CD4-positive, alpha-beta memory T cell (primary cell): ENCODE measurements at places on chromosomes 11 and 22. TPM values are rescaled to one million over a fixed set of nuclear protein-coding genes. Genes with fewer than 3 reads are reported as not detected.

DNA sequence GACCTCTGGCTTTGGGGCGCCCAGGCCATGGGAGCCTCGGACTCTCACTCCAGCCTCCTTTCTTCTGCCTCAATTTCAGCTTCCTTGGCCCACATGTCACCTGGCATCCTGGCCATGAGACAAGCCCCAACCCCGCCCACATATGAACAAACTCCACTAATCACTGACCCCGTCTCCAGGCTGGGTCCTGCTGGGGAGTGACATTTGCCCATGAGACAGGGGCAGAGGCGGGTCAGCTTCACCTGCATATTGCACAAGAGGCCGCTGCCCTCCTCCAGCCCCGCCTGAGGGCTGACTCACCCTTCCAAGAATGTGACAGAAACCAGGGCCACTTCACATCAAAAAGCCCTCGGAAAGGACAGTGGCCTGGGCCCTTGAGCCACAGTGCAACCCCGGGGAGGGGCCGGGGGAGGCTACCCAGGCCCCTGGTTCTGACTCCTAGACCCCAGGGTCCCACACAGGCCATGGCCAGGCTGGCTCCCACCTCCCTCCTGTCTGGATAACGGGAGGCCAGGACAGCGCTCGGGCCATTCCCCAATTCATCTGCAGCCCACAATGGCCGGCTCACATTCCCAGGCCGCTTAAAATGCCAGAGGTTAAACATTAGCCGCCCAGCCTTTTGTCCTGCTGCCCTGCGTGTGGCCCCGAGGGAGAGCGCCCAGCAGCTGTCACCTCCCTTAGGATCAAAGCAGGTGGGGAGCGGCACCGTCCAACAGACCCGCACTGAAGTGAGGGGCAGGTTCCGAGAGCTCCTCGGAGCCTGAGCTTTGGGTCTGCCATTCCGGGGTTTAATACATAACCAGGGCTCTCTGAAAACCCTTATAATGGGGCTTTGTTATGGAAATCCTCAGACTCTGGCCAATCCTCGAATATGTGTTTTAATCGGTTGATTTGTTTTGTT, 42.3 kb downstream of the TRMU start:
- peaks cover 16% of the 10 kb centered on the region for H3K4me1 ChIP-seq
- DNase-seq, result no peak
- no peaks in the 10 kb centered on the region for H3K27me3 ChIP-seq
- H3K36me3 ChIP-seq, result no peaks in the 10 kb centered on the region
- H3K27ac ChIP-seq, result no peak overlapping the region

DNA sequence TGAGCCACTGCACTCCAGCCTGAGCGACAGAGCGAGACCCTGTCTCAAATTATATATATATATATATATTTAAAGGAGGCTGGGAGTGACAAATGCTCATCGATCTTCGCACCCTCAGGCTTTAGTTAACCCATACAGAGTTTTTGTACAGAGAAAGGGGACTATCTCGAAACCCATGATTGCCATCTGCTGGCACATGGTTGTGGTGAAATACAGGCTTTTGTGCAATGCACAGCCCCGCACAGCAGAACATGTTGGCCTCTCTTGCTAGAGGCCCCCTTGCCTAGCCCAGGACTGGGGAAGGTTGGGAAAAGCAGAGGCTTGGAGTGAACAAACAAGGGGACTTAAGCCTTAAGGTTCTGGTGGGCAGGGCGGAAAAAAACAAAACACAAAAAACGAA, 3.6 kb downstream of the MYBPC3 start:
- H3K4me3 ChIP-seq, result no peak overlapping the region
- H3K4me1 ChIP-seq, result no peaks in the 10 kb centered on the region
- H3K27me3 ChIP-seq, result no peaks in the 10 kb centered on the region

GRCh38 chr11:30586251-30587144, at the start of gene MPPED2:
Gene MPPED2 (minus strand): TSS chr11:30586353. CDS start chr11:30580373, 5,980 bp downstream.
- no peak within 1 kb of the TSS for H3K4me3 ChIP-seq
- H3K4me1 ChIP-seq, result no peaks in the 10 kb centered on the region
- H3K27ac ChIP-seq, result no peak within 1 kb of the TSS

Gene ANO5
- not detected for total RNA-seq
